ENCODE measurements at places on chromosomes 13 and 19. TPM values are rescaled to one million over a fixed set of nuclear protein-coding genes. Genes with fewer than 3 reads are reported as not detected.

IZUMO4 gene
- not detected for total RNA-seq

ZNF761 gene
- total RNA-seq, result 8.3 TPM

GPR183 gene
- total RNA-seq, result not detected

RRAS gene
- 11.0 TPM for total RNA-seq

SPINT2 gene
- total RNA-seq, result not detected

ZNF524 gene
- 8.8 TPM for total RNA-seq

SHANK1 gene
- total RNA-seq, result under 0.01 TPM

LRFN3 gene
- 5.2 TPM for total RNA-seq

DDX39A gene
- total RNA-seq, result 170 TPM

SERP2 gene
- 2.9 TPM for total RNA-seq

OR7D2 gene
- total RNA-seq, result not detected

CD79A gene
- not detected for total RNA-seq

ZNF358 gene
- total RNA-seq, result 15.7 TPM

CCDC106 gene
- 16.2 TPM for total RNA-seq

All from melanocyte of skin (primary cell).